T-helper 1 cell (primary cell): ENCODE measurements at places on chromosomes 12 and 14.

- DNase-seq, result no peak
These were observed 97.1 kb downstream of the TNFAIP2 start for GRCh38 chr14:103220134-103220981.

DNA sequence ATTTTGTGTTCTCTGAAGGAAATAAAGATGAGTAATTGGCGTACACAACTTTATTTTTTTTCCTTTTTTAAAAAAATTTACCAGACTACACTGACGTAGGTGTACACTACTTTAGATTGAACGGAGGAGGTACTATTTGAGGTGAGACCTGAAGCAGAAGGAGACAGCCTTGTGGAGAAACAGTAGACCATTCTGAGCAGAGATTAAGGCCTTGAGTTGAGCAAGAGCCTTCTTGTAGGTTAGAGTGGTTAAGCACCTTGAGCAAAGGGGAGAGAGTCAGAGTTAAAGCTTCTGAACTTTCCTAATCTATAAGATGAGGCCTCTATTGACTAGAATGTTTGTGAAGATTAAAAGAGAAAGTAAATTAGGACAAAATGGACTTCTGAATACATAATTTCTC, 2.5 kb downstream of the LEMD3 start:
- peak; percentile 35 for DNase-seq

- no peak for DNase-seq
These were observed 20.7 kb downstream of the PELI2 start for GRCh38 chr14:56138928-56139327.

DNA sequence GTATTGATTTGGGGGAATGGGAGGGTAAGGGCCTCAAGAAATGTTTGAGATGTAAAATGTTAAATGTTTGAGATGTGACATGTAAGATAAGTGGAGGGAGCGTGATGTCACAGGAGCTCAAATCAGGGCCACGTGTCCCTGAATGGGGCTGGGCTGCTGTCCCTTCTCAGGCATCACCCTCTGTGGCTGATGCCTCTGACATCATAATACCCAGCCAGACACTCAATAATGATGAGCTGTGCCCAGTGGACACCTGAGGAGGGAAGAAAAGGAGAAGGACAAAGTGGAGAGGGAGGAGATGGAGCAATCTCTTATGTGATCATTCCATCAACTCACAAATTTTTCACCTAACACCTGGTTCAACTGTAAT, 120.8 kb downstream of the SAMD4A start:
- no peak for DNase-seq

DNA sequence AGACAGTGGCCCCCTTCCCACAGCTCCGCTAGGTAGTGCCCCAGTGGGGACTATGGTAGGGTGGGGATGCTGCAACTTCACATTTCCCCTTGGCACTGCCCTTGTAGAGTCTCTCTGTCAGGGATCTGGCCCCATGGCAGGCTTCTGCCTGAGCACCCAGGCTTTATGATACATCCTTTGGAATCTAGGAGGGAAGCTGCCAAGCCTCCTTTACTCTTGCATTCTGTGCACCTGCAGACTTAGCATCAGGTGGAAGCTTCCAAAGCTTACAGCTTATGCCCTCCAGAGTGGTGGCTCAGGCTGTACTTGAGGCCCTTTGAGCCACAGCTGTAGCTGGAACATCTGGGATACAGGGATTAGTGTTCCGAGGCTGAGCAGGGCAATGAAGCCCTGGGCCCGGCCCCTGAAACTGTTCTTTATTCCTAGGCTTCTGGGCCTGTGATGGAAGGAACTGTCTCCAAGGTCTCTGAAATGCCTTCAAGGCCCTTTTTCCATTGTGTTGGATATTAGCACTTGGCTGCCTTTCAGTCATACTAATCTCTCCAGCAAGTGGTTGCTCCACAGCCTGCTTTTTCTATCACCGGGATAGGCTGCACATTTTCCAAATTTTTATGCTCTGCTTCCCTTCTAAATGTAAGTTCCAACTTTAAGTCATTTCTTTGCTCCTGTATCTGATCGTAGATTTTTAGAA, 22.2 kb upstream of the OR6J1 start:
- DNase-seq, result no peak

DNA sequence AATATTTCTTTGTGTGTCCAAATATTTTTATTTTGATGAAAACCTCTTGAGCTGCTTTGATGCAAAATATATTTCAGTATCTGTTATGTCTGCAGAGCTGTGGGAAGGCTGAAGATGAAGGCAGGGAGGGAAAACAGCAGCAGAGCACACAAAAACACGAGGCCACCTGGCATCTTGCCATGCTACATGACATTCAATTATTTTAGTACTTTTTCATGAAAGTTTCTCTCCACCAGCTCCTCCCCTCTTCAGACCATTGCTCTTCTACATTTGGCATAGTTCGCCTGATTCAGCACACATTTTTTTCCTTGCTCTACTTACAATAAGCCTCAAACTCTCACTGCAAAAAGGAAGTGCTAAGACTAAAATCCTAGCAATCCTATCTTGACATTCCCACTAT, 4.6 kb upstream of the ALX1 start:
- no peak for DNase-seq

GRCh38 chr12:126384026-126384564, 1318.9 kb downstream of the AACS start:
- DNase-seq, result no peak

DNA sequence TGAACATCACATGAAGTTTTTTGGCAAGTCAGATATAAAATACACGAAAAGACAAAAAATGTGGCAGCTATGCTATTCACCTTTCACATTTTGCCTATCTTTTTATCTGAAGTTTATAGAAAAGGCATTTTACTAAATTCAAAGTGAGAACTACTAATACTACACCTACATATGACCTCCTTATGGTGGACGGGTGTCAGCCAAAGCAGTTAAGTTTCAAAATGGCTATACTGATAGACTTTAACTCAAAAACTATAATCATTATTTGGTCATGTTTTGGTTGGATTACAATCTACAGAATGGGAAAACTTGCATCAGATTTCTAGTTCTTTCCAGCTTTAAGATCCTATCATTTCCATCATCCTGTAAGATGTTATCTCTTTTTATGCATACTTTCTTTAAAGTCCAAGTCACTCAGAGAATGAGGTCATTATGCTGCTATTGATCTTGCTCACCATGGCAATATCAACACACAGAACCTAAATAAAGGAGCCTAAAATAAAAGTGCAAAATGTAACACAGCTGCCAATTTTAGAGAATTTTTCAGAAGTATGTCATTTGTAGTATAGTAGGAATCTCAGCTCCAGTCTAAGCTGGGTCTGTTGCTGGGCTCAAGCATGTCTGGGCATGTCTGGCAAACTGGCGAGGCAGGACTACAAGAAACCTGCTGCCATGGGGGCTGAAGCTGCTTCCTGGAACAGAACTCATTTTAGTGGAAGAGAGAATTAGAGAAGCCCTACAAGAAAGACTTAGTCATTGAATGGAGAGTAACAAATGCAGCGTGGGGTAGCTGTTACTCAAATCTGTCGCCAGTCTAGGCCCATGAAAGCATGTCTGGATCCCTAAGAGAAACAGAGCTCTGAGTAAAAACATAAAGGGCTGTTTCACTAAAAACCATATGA, 7.6 kb upstream of the AEBP2 start:
- DNase-seq, result peak; percentile 86

- no peak for DNase-seq
These were observed 462.5 kb upstream of the TBX3 start for GRCh38 chr12:115146453-115146852.

DNA sequence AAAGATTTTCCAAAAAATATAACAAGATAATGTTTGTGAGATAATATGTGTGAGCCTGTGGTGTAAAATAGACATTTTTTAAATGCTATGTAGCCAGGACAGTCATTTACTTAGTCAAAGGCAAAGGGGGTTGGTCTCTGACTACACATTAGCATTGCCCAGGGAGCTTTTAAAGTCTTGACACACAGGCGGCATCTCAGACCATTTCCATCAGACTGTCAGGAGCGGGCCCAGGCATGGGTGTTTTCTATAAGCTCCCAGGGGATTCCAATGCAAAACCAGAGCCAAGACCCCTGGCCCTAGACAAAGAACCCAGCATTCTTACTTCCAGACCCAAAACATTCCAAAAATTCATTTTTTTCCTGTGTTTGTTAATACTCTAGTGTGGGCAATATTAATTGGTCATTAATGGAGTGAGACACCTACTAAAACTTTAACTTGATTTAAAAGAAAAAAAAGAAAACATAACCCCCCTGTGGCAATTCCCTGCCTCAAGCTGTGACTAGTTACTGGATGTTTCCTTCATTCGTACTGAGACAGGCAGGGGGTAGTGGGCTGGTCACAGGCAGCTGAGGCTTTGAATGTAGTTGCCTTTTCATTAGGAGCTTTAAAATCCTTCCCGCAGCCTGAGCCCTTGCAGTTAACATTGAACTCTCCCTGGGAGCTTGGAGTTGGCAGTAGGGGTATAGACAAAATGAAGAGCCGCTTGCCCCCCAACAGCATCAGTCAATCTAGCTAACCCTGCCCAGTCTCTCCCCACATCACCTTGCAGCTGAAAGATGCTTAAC, 103.7 kb downstream of the CMKLR1 start:
- no peak for DNase-seq

GRCh38 chr12:19624491-19624890, 185.2 kb downstream of the AEBP2 start:
- no peak for DNase-seq

DNA sequence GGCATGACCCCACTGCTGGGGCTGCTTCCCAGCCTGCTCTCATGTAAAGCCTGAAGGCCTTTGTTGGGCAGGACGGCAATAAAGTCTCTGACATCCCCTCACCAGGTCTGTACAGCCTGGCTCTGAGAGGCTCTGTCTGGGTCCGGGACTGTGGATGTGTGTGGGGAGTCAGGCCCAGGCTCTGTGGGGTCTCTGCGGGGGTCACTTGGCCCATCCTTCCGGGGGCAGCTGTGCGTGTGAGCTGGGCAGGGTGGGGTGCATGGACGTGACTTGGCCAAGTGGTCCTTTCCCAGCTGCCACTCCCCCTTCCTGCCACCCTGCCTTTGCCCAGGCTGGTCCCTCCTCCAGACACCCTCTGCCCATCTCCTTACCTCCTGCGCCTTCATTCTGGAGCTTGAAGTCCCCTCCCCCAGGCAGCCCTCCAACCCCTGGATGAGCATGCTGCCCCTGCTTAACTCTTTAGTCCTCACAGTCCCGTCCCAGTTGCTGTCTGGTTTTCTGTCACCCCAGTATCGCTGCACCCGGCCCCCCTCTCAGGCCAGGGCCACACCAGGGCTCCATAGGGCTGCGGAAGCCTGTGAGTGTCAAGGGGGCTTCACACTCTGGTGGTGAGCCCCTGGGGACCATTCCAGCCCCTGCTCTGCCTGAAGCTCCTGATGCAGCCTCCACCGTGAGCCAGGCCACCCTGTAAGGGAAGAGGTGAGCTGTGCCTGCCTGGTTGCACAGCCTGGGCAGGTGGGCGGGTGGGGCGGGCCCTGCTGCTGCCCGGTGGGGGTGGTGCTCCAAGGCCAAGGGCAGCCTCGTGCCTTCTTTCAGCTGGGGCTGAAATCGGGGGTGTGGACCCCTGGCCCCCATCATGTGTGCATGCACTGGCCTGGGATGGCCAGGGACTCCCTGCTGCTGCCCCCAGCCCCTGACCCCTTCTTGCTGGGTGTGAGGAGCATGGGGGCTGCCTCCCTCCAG, 25.5 kb upstream of the KIF26A start:
- no peak for DNase-seq

- no peak for DNase-seq
These were observed 100.4 kb downstream of the RFLNA start for GRCh38 chr12:124395284-124395752.

- peak; percentile 61 for DNase-seq
These were observed 20.1 kb upstream of the CERS5 start for GRCh38 chr12:50187084-50187900.

- peak; percentile 3 for DNase-seq
These were observed 153.1 kb downstream of the TMEM117 start for GRCh38 chr12:43988838-43989560.

DNA sequence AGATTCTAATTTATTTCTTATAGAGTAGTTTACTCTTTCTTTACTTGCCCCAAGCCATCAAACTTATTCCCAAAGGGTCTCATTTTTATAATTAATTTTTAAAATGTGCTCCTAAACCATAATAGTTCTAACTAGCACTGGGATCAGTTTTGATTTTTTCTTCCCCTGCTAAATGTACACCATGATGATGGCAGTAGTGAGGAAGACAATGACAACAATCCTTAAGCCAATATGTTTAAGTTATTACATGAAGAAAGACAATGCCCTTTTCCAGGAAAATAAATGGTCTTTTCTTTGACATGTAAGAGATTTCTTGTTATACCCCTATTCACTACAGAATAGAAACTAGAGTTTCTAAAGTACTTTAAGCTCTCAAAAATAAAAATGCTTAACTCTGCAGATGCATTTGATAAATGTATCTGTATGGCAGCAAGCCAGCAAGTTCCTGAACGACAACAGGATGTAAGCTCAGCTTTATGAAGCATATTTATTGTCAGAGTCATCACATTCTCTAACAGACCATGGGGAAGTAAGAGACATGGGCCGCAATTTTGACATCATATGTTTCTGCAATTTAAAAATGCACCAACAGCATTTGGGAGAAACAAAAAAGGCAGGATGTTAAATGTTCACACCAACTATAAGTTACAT, 36.0 kb upstream of the SNX6 start:
- DNase-seq, result no peak

GRCh38 chr14:20195911-20196310, 5.2 kb downstream of the OR11G2 start:
- no peak for DNase-seq

- DNase-seq, result no peak
These were observed 21.3 kb downstream of the GPR68 start for GRCh38 chr14:91223028-91223783.

GRCh38 chr14:61718039-61718438, 22.7 kb downstream of the HIF1A start:
- no peak for DNase-seq

- DNase-seq, result no peak
These were observed 360.4 kb downstream of the RGS6 start for GRCh38 chr14:72292689-72293024.

- no peak for DNase-seq
These were observed 2.3 kb upstream of the ADSS1 start for GRCh38 chr14:104721505-104722431.

- DNase-seq, result no peak
These were observed 158.6 kb downstream of the PAX9 start for GRCh38 chr14:36820111-36820709.

GRCh38 chr14:88592031-88592430, 29.2 kb downstream of the ZC3H14 start:
- no peak for DNase-seq

DNA sequence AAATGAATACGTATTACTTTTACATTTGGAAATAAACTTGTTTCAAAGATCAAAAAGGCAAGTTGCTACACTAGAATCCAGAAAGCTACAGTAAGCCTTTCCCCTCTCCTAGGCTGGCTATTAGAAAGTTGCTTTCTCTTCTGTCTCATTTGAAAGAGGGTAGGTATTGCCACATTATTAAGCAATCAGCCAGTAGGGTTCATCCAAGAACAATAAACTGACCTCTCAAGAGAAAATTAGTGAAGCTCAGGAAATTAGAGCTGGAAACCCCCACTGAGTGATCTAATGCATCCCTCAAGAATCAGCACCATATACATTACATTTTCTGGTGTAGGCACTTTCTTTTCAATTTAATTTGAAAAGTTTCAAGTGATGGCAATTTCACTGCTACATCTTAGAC, 4.5 kb upstream of the TMEM233 start:
- DNase-seq, result no peak
